Dermis lymphatic vessel endothelial cell (primary cell): ENCODE measurements at places on chromosomes 16 and 17. TPM values are rescaled to one million over a fixed set of nuclear protein-coding genes. Genes with fewer than 3 reads are reported as not detected.

Gene CACNG3
- total RNA-seq, result not detected in 2 replicates

Gene HSPB9
- under 0.01 TPM in 1 of 2 replicates, not detected in the other for total RNA-seq

Gene CHD9
- total RNA-seq, result 26.7 and 34.6 TPM in 2 replicates

Gene BICDL2
- not detected in 2 replicates for total RNA-seq

Gene TNFRSF17
- total RNA-seq, result not detected in 2 replicates

Gene PYDC1
- not detected in 2 replicates for total RNA-seq

Gene HOXB13
- not detected in 2 replicates for total RNA-seq

Gene CTRB1
- total RNA-seq, result not detected in 2 replicates

Gene PRPF8
- total RNA-seq, result 74.6 and 80.6 TPM in 2 replicates

Gene ZNF750
- under 0.01 and 0.11 TPM in 2 replicates for total RNA-seq

Gene KRTAP2-1
- total RNA-seq, result not detected in 2 replicates

Gene CCL5
- 0.33 and 0.34 TPM in 2 replicates for total RNA-seq

Gene FBXW10
- under 0.01 TPM in 2 replicates for total RNA-seq
